ENCODE measurements at places on chromosomes 12 and 14.

DNA sequence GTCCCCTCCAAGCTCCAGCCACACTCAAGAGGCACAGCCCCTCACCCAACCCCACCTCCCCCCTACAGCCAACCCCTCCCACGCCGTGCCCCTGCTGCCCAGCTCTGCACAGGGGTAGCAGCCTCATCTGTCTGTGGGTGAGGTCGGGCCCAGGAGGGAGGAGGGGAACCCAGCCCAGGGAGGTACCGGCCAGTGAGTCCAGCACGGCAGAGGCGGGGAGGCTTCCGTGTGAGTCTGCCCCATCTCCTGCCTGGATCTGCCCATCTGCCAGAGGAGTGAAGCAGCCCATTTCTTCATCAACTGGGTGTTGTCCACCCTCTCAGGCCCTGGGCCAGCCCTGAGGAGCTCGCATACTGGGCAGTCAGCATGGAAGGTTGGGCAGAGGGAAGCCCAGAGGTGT lies 54.2 kb downstream of the CCNK start:
- no peak for DNase-seq

DNA sequence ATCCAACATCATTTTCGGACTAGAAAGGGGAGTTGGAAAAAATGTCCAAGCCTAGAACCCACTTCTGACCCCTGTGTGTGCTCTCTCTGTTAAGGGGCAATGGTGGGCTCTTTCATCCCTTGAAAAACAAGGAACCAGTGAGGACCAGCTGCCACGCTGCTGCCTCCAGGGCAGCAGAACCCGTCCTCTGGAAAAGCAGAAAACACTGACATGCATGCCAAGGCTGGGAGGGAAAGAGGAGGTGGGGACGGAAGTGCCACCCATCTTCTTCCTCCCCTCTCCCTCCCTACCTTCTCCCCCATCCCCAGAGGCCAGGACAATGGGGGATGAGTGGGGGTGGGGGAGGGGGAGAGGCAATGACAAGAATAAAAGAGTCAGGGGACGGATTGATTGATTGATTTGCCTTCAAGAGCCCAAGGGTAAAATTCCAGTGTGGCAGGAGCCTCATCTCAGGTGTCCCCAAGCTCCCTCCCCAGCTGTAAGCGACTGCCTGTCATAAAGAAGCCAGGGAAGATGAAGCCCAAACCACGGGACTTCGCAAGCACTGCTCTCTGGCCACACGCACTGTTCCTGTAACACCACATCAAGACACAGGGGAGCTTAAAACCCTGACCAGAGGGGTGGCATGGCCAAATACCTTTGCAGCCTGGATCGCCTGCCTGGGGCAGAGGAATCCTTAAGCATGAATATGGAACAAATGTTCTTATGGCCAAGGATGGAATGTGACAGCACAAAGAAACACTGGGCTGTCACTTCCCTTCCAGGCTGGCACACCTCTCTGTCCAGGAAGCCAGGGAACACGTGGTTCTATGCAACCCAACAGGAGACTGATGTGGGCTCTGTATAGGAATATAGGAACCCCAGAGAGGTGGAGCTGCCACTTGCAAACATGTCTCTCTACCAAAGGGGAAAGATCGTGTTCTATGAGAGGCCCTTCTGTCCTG lies 38.9 kb upstream of the BDKRB2 start:
- DNase-seq: no peak

DNA sequence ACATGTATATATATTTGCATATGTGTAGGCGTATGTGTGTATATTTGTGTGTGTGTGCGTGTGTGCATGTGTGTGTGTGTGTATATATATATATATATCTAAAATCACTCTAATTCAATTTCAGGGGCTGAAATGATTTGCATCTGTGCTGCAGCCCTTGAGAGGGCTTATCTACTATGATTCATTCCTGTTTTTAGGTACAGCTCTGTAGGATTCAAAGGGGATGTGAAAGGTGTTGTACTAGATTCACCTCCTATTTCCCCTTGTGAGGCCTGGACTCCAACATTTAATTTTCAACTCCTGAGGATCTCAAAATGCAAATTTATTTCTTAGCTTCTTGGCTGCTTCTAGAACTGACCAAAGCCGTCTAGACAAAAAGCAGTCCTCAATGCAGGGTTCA lies 11.1 kb downstream of the ERP27 start:
- DNase-seq: no peak

DNA sequence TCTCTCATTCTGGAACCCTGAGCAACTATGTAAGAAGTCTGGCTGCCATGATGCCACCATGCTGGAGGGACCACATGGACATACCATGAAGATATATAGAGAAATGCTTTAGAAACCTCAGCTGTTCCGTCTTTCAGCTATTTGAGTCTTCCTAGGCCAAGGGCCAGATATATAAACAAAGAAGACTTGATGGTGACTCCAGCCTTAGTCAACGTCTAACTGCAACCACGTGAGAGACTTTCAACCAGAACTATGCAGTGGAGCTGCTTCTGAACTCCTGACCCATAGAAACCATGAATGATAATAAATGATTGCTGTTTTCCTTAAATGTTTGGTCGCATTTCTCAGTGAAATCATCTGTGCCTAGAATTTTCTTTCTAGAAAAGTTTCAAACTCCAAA lies 20.0 kb upstream of the KITLG start:
- DNase-seq: no peak

GRCh38 chr12:24561882-24562770 lies 386.8 kb downstream of the BCAT1 start:
- DNase-seq: peak; percentile 15

DNA sequence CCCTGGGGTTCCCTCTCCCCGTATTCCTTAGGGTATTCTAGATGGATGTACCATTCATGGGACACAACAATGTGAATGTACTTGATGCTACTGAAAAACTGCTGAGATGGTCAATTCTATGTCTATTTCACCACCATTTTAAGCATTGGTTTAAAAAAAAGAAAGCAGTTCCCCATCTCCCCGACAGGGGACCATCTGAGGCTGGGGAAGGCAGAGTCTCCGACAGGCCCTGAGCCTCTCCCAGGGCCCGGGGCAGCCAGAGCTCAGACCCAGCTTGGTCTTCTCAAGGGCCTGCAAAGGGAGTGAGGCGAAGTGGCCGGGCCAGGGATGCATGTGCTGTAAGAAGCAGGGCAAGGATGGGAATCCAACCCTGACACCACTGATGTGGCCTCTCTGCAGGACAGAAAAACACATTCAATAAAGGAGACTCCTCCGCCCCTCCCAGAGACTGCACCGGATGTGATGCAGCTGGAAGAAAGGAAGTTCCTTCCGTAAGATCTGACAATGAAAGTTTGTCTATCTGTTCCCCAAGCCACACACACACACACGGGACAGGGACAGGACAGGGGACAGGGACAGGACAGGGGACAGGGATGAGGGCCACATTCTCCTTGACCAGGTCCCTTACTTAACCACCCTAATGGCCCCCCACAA lies 234.1 kb downstream of the BCL11B start:
- DNase-seq: no peak

GRCh38 chr12:116592731-116593130 lies 33.5 kb downstream of the MAP1LC3B2 start:
- no peak for DNase-seq

All from stimulated activated CD4-positive, alpha-beta T cell treated with anti-CD3 and anti-CD28 coated beads, Interleukin-15, amount 100 ng/mL, for 24 hours (primary cell).